Cardiac septum (tissue), 1 donor: ENCODE measurements at places on chromosomes 7 and 10. TPM values are rescaled to one million over a fixed set of nuclear protein-coding genes. Genes with fewer than 3 reads are reported as not detected.

- no peak for DNase-seq
Measured at GRCh38 chr10:26446258-26446657, 8.1 kb downstream of the APBB1IP start.

Gene FGL2
- 6.0 TPM for total RNA-seq

DNA sequence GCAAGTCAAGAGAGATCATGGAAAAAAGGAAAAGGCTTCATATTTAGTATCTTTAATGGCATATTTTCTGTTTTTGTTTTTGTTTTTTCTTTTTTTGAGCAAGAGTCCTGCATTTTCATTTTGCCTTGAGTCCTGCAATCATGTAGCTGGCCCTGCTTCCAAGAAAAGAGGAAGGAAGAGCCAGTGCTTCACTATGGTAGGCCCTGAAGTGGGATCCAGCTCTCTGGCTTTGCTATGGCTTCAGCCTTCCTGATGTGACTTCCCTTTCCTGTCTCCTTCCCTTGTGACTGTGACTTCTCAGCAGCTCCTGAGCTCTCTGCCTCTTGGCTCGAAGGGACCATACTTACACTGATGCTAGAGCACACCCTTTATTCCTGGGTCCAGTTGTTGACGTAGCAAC lies 512.3 kb downstream of the INHBA start:
- DNase-seq: no peak

Gene TEX47
- total RNA-seq: 0.24 TPM

DNA sequence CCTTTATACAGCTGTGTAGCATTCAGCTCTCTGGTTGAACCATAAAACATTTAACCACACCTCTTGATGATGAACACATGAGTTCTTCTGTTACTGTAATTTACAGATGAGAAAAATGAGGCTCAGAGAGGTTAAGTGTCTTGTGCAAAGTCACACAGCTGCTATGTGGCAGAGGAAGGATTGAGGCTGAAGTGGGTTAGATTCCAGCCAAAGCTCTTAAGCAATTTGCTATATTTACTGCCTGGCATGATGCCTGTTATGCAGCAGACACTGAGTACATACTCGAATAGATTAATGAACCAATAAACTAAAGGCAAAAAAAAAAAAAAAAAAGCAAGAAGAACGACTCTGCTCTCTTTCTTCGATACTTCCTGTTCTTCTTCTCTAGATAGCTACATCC lies 35.7 kb downstream of the GFRA1 start:
- DNase-seq: no peak

GRCh38 chr7:104998040-104998752 lies 15.8 kb upstream of the KMT2E start:
- no peak for DNase-seq

- DNase-seq: no peak
Measured at GRCh38 chr10:84846658-84847316, 518.4 kb downstream of the CCSER2 start.

GRCh38 chr10:7340179-7340874 lies 70.5 kb downstream of the SFMBT2 start:
- DNase-seq: no peak
